ENCODE measurements at places on chromosomes 5 and 9.

GRCh38 chr5:142576303-142576702 is 109.6 kb downstream of the FGF1 start:
- no peak for DNase-seq

DNA sequence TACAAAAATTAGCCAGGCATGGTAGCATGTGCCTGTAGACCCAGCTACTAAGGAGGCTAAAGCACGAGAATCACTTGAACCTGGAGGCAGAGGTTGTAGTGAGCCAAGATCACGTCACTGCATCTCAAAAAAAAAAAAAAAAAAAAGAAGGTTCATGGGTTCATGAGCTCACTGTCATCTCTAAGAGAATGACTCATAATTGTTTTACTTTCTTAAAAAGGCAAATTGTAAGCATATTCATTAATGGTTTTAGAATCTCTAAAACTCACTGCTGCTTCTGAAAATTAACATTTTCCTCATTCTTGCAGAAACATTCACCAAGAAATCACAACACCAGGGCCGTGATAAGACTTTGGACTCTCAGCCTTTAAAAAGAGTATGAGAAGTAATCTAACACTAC is 103.6 kb downstream of the GNA14 start:
- DNase-seq = no peak

GRCh38 chr9:5863092-5863746 is 27.5 kb upstream of the MLANA start:
- no peak for DNase-seq

GRCh38 chr9:37979844-37980243 is 75.9 kb upstream of the SLC25A51 start:
- DNase-seq = no peak

- DNase-seq = peak; percentile 93
Measured at GRCh38 chr9:99109522-99109921, 4.6 kb downstream of the TGFBR1 start.

DNA sequence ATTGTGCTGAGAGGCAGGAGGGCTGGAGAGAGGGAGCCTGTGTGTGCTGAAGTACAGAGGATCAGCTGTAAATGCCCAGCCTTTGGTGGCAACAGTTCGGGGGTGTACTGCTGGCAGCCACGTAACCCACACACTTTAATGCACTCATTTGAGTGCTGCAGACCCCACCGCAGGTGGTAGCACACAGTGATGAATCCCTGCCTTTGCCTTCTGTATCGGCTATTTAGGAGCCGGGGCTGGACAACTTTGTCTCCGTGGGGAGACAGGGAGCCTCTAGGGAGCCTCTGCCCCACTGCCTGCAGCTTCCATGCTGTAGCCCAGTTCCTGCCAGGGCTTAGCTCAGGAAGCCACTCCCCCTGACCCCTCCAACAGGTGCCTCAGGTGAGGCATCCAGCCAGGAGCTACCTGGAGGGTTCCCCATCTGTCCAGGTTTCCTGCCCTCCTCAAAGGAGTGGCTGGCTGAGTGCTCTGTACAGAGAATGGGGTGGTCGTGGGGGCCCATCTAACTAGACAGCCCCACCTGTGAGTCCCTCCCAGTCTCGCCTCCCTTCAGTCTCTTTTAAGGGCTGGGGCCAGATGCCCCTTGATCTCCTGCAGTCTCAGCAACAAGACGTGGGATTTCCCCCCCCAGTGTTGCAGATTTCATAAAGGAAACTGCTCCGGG is 44.5 kb downstream of the SECISBP2 start:
- no peak for DNase-seq

DNA sequence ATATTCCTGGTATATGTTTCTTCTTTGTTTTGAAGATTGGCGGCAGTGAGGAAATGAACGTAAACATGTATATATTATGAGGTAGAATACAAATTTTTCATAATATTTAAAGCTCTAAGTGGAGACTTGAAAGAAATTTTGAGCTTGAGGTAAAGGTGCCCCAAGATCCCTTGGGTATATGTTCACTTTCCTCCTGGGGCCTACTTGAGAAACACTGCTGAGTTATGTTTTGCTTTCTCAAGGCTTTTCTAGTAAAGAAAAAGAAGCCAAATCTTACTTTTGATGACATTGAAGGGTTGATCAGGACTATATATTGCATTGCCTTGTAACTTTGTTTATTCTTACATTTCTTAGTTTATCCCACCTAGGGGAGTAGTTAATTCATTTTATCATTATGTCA is 30.7 kb downstream of the AP3S1 start:
- DNase-seq = no peak

GRCh38 chr5:100840370-100840769 is 62.7 kb downstream of the ST8SIA4 start:
- DNase-seq = peak; percentile 77

DNA sequence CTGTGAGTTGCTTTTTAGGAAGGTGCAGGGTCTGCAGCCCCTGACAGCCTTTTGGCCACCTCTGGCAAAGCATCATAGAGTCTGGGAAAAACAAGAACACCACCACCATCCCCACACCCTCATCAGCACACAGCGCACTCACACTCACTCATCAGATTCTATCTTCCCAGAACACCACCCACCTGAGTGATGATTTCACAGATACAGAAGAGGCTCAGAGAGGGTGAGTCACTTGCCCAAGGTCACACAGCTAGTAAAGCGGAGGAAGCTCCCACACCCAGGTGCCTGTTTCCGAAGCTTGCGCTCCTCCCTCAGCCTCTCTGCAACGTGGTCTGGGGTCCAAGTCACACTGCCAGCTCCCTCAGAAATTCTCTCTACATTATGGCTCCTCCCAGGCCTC is 41.8 kb upstream of the HRH2 start:
- DNase-seq = no peak

DNA sequence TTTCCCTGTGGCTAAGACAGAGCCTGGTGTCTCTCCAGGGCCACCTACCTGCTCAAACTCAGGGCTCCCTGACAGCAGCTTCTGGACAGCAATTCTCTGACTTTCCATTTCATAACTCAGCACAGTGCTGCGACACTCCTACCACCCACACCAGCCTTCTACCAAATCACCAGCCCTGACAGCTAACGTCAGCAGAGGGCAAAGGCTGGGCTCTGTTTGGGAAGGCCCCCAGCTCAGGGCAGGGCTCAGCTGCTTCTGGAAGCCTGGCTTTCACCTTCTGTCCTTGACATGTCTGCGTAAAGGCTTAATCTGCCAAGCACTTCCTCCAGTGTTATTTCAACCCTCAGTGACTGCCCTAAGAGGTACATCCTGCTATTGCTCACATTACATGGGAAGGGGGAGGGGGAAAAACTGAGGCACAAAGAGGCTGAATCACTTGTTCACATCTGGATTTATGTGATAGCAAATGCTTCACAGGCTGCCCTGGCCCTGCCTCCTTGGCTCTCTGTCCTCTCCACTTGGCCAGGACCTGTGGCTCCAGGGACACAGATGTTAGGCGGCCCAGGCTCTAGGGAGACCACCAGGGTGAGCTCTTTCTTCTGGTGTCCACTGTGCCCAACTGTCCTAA is 102.5 kb upstream of the PANK3 start:
- DNase-seq = no peak

- no peak for DNase-seq
Measured at GRCh38 chr5:171481571-171482433, 62.4 kb downstream of the FGF18 start.

DNA sequence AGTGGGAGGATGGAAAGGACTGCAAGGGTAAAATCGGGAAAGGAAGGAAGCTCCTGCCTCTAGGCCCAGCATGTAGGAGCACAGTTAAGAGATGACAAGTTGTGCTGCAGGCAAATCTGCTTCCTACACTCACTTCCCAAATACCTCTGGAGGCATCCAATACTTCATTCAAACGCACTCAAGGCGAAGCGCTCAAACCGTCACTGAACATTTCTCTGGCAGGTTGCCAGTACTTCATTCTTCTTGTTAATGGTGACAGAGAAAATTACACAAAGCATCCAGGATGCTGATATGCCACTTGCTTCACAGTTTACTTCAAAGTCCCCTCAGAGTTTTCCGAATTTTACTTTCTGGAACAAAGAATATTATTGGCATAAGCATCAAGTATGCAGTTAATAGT is 59.8 kb downstream of the NREP start:
- DNase-seq = no peak

DNA sequence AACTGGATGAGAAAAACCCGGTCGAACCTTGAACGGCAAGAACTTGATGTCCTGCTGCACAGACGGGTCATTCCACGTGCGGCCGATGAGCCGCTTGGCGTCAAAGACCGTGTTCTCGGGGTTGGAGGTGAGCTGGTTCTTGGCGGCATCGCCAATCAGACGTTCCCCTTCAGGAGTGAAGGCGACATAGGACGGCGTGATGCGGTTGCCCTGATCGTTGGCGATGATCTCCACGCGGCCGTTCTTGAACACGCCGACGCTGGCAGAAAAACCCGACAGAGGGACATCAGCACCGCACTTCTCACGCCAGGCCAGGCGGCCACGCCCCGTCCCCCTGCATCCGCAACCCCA is 519 bp downstream of the HSPA5 start:
- DNase-seq = peak; percentile 56

DNA sequence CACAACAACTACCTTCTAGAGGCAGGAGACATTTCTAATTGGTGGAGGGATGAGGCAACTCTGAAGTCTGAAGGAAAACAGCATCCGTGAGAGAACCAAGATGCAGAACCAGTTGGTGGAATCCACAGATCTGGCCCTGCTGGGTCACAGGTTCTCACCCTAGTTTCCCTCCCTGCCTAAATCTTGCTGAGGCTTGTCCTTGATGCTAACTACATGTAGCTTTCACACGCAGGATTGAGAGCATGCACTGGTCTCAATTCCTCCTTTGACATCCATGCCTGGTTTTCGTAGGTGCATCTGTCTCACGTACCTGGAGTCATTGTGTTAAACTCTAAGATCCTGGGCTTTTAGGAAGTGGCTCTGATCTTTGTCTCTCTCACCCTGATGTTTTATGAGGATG is 9.7 kb upstream of the F2RL1 start:
- no peak for DNase-seq

GRCh38 chr9:13534006-13534405 is 254.5 kb upstream of the MPDZ start:
- DNase-seq = no peak

DNA sequence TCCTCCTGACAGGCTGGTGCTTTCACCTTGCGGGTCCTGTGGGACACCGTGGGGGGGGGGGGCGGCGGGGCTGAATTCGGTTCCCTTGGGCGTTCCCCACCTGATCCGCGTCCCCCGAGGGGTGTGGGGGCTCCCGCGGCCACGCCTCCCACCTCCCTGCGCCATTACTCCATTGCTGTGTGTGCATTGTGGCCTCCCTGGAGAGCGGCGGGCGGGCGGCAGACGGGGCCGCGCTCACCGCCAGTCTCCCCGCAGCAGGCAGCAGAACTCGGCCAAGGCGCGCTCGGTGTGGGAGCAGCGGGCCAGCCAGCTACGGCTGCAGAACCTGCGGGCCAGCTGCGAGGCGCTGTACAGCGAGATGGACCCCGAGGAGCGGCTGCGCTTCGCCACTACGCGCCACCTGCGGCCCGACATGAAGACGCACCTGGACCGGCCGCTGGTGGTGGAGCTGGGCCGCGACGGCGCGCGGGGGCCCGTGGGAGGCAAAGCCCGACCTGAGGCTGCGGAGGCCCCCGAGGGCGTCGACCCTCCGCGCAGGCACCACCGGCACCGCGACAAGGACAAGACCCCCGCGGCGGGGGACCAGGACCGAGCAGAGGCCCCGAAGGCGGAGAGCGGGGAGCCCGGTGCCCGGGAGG is 145.3 kb downstream of the CACNA1B start:
- DNase-seq = no peak

DNA sequence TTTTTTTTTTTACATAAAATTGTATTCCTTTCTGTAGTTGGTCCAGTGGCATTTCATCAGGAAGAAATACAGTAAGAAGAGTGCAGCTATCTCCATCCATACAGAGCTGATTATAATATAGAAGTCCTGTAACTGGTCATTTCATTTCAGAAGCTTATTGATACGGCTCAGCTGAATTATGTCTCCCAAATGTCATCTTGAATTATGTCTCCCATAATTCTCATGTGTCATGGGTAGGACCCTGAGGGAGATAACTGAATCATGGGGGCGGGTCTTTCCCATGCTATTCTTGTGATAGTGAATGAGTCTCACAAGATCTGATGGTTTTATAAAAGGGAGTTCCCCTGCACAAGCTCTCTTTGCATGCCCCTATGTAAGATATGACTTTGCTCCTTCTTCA is 492.9 kb downstream of the CHSY3 start:
- no peak for DNase-seq

DNA sequence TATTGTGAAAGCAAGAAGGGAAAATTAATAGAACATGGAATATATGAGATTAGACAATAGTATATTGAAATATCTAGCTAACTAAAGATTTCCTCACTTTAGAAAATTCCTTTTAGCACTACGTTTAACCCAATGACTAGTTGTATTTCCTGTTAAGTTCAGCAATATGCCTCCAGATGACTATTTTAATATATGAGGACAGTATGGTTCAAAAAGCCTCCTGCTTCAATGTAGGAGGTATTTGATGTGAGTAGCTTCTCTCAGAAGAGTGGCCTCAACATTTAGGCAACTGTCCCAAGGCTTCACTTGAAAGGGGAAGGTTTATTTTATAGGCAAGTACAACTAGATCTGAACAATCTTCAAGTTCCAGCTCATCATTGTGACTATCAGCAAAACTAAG is 2.0 kb upstream of the MEF2C start:
- DNase-seq = no peak

- DNase-seq = no peak
Measured at GRCh38 chr9:100440071-100440470, 13.1 kb downstream of the MSANTD3 start.

DNA sequence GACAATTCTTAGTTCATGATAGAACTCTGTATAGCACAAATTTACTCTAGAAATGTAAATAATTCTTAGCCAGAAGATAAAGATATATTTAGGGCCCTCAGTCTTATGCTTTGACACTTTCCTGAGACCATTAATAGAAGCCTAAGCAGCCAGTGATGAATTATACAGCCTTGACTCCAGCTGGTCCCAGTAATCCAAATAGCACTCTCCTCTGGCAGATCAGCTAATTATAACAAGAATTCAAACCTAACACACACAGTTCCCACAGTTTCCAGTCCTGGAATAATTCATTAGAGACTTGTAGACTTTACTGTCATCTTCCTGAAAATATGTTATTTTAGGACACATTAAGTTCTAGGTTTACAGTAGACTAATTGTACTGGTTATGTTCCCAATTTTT is 50.4 kb downstream of the SHOC1 start:
- no peak for DNase-seq

- no peak for DNase-seq
Measured at GRCh38 chr5:159274676-159275075, 11.6 kb downstream of the UBLCP1 start.

GRCh38 chr9:105700668-105701067 is 6.3 kb downstream of the TMEM38B start:
- DNase-seq = no peak
